ENCODE measurements at places on chromosomes 4 and X.

GRCh38 chrX:112761242-112762207 lies 79.1 kb downstream of the AMOT start:
- DNase-seq, result no peak

GRCh38 chrX:103651151-103651773 lies 22.5 kb downstream of the TCEAL1 start:
- DNase-seq, result no peak

- DNase-seq, result no peak
Measured at GRCh38 chr4:1231637-1232360, 17.1 kb downstream of the CTBP1 start.

DNA sequence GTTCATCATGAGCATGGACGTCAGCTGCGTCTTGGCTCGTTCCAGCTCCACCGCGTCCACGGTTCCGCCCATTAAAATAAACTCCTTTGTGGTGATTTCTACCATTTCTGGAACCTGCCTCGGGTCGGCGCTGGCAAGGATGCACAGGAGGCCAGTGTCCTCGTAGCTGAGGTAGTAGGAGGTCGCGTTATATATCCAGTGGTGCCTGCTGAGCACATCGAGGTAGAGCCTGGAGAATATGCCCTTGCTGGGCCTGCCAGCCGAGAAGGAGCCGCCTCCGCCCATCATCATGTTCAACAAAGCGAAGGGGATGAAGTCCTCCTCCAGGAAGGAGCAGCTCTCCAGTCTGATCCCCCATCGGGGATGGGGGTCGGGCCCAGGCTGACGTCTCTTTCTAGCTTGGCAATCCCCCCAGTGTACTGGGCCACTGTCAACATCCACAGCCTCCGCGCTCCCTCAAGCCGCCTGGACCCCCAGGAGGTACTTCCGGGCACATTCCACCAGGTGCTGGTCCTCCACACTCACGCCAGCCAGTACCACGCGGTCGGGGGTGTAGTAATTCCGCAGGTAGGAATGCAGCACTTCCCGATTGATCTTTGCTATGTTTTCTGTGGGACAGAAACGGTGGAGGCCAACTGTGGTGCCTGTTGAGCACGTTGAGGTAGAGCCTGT lies 120.9 kb upstream of the GRID2 start:
- DNase-seq, result no peak

DNA sequence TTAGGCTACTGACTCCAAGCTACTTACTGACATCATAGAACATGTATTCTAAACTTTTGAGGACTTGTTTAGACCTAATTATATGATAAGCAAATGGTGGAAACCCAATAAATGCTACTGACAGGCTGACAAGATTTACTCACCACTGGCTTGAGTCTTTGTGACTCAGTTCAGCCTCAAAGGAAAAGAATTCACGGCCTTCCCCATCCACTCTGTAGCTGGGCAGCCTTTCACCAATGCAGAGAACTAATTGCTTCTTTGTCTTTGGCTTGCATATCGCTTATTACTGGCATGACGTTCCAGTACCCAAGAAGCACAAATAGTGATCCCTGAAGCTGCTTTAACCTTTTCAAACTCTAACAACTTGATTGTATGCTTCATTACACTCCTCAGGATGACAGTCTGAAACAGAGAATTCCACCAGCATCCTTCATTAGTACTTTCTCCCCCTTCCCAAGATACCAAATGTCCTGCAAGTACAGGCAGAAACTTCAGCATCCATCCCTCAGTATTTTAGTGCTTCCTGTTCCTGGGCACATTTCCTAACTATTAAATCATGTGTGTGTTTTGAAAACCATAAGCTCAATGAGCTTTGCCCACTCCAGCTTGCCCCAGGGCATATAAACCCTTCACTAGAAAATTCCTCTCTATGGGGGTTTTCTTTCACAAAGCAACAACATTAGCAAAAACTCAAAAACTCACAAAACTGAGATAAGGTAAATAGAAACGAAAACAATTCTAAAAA lies 298.1 kb upstream of the SLC7A11 start:
- DNase-seq, result no peak

DNA sequence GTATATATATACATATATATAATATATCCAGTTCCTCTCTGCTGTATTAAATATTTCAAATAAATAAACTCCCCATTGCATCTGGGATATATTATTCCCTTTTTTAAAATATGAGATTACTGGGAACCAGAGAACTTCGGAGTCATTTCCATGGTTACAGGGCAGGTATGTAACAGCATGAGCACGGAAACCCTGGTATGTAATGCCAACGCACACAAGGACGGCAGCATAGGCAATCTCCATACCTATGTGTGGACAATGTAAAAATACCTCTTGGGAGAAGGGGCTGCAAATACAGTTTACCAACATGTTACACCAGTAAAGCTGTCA lies 62.8 kb downstream of the NUDT10 start:
- DNase-seq, result no peak

DNA sequence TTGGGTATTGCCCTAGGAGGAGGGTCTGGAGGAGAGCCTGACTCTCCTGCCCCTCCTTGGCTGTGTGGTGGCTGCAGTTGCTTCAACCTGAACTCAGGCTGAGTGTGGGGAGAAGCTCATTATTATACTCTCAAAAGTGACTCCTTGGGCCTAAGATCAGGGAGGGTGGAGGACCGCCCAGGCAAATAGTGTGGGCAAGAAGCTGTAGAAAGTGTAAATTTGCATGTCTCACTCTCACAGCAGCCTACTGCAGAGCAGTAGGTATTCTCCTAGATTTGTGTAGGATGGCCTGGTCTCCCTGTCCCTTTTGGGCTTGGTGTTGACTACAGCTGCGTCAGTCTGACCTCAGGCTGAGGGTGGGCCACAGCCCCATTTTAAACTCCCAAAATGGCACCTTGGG lies 156.1 kb downstream of the ZNF330 start:
- DNase-seq, result no peak

DNA sequence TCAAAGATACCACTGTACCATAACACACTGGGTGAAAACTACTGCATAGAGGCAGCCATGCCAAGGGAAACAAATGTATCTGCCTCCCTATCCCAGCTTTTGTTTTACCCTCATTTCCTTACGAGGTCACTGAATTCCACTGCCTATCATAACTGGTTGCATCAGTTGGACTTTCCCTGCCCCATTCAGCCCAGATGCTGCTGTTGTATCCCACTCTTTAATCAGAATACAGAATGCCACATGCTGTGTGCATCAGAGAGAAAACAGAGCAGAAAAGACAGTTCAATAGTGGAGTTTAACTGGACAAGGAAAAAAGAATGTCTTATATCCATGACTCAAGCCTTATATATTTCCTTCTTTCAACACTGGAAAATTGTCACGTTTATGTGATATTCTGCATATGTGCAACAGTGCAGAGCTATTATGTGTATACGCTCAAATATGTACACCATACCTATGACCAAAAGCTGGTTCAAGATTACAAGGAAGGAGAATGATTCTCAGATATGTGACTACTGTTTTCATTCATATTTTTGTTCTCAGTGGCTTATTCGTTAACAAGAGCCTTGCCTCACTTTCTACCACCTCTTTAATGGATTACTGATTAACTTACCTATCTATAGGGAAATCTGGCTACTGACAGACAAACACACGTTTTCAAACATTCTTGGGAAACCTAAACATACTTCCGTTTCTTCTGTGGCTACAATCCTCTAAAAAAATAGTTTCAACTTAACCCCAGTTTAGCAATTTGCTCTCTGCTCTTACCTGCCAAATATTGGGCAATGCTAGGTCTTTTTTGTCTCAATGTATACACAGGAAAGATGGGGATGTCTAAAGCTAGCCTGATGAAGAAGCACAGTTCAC lies 378.9 kb downstream of the SMARCA1 start:
- DNase-seq, result no peak

- DNase-seq, result no peak
Measured at GRCh38 chr4:147825451-147826287, 93.8 kb downstream of the ARHGAP10 start.

DNA sequence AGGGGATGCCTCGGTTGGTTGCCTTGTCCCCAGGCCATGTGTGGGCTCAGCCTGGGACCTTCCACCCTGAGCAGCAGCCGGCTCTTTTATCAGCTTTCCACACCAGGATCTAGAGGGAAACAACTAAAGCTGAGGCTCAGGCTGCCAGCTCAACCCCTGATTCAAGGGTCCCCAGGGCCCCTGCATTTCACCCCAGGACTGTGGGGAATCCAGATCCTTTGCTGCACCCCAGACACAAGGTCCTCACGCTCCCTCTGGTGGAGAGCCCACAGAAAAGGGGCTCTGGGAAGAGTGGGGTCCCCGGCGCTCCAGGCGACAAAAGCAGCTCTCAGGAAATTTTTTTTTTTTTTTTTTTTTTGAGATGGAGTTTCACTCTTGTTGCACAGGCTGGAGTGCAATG lies 64.3 kb downstream of the ZFYVE28 start:
- no peak for DNase-seq

DNA sequence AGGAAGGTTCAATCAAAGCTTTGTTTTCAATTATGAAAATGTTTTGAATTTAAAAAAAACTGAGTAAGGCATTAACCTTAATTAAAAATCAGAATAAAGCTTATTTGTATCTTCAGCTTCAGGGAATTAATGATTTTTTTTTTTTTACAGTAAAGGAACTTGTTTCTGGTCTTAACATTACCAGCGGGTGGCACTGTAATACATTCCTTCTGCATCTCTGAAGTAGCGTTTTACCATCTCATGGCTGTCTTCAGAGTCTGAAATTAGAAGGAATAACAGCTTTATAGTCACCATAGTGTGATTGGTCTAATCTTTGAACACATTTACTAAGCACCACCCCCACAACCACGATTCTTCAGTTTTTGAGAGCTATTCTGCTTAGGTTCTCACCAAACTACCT lies 102.6 kb downstream of the IL1RAPL2 start:
- DNase-seq, result no peak

DNA sequence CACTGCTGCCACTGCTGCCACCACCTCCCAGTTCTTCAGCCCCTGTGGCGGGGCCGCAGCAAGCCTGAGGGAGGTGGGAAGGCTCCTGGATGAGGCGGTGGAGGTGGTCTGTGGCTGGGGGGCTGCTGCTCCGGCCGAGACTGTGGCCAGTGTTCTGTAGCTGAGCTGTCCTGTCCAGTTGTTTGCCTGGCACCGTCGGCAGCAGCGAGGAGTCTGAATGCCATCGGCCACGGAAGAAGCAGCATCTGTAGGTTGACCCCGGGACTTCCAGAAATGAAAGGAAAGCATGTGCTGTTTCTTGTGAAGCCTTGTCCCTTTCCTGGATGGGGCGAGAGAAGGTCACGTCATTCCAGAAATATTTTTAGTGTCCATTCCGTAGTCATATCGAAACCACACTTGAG lies 3.3 kb downstream of the C4orf54 start:
- no peak for DNase-seq

DNA sequence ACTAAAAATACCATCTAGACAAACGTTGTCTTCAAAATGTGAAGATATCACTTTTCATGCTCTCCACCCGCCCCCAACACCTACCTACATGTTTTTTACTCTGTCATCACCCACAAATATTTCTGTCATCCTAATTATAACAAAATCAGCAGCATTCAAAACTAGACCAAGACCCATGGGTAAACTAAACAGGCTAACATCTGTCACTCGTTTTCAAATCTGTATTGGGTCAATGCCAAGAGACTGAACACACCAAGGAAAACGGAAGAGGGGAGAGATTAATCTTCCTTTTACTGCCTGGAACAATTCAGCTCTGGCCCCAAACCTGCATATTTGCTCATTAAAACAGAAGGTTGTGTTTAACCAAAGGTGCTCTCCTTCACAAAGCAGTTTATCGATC lies 17.5 kb downstream of the FAM184B start:
- DNase-seq, result no peak

- DNase-seq, result no peak
Measured at GRCh38 chr4:153021276-153021675, 85.2 kb downstream of the FHDC1 start.

GRCh38 chr4:77349364-77349763 lies 192.4 kb downstream of the CCNG2 start:
- no peak for DNase-seq

GRCh38 chrX:110280954-110281353 lies 36.9 kb downstream of the AMMECR1 start:
- no peak for DNase-seq

DNA sequence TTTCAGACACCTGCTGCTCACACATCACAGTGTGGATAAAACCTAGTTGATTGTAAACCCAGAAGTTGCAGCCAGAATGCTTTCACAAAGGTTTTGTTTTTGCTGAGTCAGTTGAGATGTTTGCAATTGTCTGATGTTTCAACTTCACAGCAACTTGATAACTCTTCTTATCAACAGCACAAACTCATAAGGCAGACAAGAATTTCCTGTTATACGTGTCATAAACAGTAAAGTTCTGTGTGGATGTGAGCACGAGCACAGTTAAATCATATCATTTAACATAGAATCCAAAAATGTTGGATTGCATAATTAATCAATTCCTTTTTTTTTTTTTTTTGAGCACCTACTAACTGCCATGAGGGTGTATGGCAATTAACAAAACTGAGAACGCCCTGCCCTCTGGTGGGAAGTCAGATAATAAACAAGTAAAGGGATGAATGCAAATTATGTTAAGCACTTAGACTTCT lies 512.2 kb downstream of the PDHA2 start:
- no peak for DNase-seq

DNA sequence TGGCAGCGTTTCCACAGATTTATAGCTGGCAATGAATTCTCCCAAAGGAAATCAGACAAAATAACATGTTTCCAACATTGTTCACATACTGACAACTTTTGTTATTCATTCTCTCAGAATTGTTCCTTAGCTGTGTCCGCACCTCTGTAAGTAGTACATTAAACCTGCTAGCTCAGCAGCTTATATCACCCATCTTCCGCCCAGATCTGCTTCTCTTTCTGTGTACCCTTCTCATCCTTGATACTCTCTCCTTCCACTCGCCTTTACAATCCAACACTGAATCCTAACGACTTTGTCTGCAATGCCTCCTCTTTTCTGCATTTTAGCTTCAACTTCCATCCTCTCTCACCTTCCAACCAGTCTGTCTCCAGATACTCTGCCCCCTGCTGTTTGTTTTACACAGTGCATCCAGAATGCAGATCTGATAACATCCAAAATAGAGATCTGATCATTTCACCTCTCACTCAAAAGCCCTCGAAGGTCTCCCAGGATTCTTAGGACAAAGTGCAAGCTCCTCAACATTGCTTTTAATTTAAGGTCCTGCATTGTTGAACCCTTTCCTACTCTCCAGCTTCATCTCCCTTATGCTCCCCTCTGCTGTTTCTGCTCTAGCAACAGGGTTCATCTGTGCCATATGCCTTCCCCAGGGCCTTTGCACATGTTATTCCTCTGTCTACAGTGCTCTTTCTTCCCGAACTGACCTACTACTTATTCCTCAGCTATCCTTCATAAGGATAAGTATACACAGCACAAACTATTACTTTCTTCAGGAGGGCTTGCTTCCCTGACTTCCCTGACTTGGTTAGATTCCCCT lies 67.3 kb upstream of the VBP1 start:
- no peak for DNase-seq

- DNase-seq, result no peak
Measured at GRCh38 chr4:5704276-5704675, 4.1 kb downstream of the EVC2 start.

- no peak for DNase-seq
Measured at GRCh38 chrX:85111347-85111746, 107.7 kb downstream of the APOOL start.

DNA sequence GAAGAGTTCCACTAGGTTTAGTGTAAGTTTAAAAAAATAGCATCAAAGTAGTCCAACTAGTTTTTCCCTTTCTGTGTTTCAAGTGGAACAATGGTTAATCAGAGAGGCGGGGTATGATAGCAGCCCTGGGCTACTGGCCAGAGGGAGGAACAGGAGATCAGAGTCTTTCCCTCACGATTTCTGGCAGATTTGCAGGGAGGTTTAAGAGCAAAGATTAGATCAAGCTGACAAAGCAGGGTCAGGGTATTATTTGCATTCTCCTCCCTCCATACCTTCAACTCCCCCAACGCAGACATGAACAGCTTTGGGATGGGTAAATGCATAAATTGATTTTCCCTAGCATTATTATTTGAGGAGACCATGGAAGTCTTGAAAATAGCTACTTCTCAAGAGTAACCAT lies 277.6 kb upstream of the DIAPH2 start:
- DNase-seq, result no peak

Data from activated effector memory CD4-positive, alpha-beta T cell treated with Interleukin-2 at 50 U/mL for 16 hours (primary cell).